ENCODE measurements at places on chromosomes 1 and 21.

DNA sequence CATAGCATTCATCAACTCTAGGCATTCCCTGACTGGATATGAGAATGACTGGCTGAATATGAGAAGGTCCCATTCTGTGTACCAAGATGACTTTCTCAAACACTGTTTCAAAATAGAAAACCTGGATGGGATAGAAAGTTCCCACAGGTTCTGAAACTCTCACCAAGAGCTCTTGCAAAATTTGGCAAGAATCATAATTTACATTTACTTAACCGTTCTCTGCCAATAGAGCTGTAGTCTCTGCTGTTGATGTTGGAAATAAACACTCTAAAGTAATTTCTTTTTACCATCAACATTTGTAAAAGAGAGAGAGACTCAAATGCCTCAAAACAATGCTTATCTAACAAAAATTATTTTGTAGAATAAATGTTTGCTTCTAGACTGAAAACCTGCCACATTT lies 221.1 kb downstream of the LMO4 start:
- no peak for DNase-seq

GRCh38 chr1:100699744-100700143 lies 19.8 kb upstream of the VCAM1 start:
- no peak for DNase-seq

DNA sequence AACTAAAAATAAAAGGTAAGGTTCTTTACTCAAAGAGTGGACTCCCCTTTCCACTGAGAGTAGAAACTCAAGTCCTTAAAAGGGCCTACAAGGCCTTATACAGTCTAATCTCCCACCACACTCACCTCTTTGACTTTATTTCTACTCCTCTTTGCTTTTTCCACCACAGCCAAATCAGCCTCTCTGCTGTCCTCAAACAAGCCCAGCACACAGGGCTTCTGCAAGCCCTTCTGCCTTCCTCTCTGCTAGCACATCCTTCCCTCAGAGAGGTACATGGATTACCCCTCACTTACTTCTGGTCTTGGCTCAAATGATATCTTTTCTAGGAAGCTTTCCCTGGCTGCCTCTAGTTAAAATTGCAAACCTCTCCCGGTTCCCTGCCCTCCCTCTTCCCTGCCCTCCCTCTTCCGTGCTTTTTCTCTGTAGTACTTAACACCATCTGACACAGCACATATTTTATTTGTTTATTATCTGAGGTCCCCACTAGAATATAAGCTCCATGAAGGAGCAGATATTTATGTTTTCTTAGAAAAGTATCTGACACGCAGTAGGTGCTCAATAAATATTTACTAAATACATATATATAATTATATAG lies 1.7 kb downstream of the LYST start:
- no peak for DNase-seq

GRCh38 chr1:60068393-60069045 lies 5.1 kb downstream of the C1orf87 start:
- DNase-seq, result no peak

DNA sequence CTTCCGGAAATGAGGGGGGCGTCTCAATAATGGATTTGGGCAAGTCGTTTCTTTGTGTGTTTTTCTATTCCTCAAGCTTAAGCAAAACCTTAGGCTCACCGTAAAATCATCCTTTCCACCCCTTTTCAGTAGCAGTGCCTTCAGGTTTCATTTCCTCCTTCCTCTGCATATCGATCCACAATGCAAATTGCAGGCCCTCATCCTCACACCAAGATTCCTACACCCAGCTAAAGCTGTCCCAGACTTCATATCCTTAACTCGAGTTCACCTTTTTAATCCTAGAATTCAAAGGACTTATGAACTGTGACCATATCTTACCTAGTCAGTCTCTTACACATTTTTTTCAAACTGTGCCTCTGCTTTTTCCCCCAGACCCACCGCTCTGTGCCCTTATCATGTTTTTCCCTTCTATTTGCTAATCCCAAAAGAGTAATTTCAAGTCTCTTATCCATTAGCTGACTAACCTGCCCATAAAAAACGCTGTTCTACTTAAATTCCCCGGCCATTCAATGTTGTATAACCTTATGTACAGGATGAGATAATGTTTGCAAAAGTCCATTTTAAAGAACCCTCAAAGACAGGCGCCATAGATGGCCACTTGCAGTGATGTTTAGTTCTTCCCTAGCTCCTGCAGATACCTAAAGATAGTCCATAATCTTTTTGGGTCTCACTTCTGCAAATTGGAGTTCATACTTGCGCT lies 1.5 kb downstream of the AKIRIN1 start:
- DNase-seq, result no peak

- no peak for DNase-seq
Observed at GRCh38 chr1:77407738-77408375, 126.0 kb downstream of the AK5 start.

- DNase-seq, result no peak
Observed at GRCh38 chr1:155884031-155884960, 24.9 kb downstream of the SYT11 start.

GRCh38 chr1:89563957-89564604 lies 39.5 kb downstream of the LRRC8B start:
- no peak for DNase-seq

DNA sequence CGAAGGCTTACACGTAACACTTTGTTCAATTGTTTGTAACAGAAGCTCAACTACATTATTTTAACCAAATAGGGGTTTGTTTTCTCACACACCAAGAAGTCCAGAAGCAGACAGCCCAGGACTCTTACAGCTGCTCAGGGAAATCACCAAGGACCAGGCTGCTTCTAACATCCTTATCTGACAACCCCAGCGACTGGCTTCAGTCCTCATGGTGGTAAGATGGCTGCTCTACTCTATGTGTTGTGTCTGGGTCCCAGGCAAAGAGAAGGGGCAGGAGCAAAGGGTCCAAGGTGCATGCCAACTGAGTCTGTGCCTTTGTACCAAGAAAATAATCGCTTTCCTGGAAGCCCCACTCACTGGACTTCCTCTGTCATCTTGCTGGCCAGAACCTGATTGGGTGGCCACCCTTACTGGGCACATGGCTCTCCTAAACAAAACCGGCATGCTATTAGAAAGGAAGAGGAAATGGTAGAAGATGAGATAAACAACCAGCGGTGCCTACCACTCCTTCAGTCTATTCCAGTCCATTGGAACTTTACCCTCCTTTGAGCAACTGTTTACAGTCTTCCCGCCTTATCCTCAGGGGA lies 34.1 kb upstream of the LRRC8D start:
- no peak for DNase-seq

DNA sequence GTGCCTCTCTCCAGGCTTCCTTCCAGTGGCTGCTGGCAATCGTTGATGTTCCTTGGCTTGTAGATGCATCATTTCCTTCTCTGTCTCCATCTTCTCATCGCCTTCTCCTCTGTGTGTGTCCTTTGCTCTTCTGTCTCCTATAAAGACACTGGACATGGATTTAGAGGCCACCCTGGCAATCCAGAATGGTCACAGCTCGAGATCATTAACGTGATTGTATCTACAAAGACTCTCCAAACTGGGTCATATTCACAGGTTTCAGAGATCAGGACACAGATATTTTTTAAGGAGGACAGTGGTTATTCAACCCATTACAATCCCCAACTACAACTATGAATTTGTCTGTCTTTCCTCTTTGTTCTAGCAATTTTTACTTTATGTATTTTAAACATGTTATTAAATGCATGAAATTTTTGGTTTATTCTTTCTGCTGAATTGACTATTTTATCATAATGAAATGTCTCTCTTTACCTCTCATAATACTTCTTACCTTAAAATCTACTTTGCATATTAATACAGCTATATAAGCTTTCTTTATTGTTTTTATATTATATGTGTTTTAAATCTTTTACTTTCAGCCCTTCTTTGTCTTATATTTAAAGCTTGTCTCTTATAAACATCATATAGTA lies 22.8 kb downstream of the CR1 start:
- no peak for DNase-seq

DNA sequence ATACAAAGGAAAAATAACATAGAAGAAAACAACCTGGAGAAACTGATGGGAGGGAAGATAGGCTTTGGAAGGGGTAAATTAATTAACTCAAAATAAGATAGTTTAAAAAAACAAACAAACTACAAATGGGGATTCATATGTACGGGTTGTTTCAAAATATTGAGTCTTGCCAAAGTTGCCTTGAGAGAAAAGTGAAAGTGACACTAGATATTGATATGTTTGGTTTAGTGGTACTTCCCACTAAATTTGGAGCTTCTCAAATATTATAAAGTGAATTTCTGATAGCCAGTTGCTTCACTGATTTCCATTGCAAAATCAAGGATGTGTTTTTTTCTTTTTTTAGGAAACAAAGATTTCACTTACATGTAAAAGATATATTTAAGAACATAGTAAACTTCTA lies 149.5 kb upstream of the RUNX1 start:
- DNase-seq, result no peak

- no peak for DNase-seq
Observed at GRCh38 chr1:93995837-93996536, 86.8 kb upstream of the GCLM start.

- DNase-seq, result no peak
Observed at GRCh38 chr1:57632401-57632800, 208.5 kb upstream of the DAB1 start.

DNA sequence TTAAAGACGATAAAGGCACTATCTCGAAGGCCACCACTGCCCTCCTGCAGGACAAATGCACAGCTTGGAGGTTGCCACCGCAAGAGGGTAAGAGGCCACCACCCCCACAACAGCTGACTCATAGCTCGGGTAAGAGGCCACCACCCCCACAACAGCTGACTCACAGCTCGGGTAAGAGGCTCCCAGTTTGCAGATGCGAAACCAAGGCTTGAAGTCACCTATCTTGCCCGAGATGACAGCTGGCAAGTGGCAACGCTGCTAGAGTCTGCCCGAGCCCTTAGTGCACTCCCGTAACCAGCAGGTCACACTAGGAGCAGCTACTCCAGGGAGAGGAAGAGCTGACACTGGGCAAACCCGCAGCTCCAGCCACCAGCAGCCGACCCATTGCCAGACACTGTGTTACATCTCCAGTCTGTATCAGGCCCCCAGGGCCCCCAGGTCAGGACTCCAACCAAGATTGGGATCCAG lies 17.1 kb upstream of the SPSB1 start:
- peak; percentile 89 for DNase-seq

GRCh38 chr21:46393451-46393940 lies 65.2 kb upstream of the DIP2A start:
- no peak for DNase-seq

DNA sequence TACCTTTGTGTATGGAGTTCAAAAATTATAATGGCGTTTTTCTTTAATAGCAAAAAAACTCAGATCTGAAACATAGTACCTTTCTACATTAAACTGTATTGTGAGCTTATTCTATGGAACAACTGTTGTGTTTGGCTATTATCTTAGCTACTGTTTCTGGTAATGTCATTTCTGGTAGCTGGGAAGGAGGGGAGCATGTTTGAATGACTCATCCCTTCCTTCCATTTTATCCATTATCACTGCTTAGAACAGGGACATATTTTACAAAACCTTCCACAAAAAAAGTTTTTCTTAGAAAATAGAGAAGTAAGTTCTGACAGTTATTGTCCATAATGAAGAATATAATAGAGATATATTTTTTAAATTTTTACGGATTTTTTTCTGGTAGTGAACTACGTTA lies 128.3 kb downstream of the NRDC start:
- DNase-seq, result no peak

- no peak for DNase-seq
Observed at GRCh38 chr1:34847094-34847493, 12.5 kb downstream of the SMIM12 start.

GRCh38 chr1:108533351-108534083 lies 26.4 kb upstream of the EEIG2 start:
- no peak for DNase-seq

GRCh38 chr1:94228640-94229375 lies 8.6 kb downstream of the ARHGAP29 start:
- DNase-seq, result no peak

DNA sequence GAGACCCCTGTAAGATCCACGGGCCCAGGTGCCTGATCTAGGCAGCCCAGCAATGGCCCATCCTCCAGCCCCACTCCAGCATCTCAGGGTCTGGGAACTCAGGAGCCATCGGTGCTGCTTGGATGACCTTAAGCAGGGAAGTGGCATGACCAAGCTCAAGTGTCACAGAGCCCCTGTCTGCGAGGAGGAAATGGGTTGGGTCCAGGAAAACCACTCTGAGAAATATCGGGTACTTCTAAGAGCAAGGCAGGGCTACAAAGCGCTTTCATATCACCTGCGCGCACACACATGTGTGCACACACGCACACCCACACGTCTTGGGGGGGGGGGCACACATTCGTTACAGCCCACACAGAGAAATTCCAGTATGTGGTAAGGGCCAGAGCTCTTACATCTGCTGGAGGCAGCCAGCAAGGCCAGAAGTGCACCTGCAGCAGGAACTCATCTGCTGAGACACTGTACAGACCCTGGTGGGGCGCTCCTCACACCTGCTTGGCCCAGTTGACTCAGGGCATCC lies 32.6 kb upstream of the SPOCD1 start:
- DNase-seq, result no peak

GRCh38 chr1:231828182-231828920 lies 201.8 kb downstream of the DISC1 start:
- DNase-seq, result no peak

DNA sequence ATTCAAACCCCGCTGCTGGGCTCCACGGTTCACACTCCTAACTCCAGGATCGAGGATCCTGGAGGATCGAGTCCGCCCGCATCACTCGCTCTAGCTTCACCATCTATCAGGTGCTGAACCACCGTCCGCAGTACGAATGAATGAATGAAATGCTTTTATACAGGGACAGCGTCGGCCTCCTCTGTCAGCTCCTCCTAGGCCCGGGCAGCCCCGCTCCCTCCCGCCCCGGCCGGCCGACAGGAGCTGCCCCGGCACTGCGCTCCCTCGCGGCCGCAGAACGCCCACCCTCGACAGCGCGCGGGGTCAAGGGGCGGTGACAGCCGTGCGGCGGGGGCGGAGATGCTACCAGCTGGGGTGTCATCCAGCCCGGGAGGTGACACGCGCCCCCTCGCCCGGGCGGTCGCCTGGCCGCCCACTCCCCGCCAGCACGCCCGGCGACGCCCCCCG lies 520 bp downstream of the ZBTB17 start:
- peak; percentile 57 for DNase-seq

DNA sequence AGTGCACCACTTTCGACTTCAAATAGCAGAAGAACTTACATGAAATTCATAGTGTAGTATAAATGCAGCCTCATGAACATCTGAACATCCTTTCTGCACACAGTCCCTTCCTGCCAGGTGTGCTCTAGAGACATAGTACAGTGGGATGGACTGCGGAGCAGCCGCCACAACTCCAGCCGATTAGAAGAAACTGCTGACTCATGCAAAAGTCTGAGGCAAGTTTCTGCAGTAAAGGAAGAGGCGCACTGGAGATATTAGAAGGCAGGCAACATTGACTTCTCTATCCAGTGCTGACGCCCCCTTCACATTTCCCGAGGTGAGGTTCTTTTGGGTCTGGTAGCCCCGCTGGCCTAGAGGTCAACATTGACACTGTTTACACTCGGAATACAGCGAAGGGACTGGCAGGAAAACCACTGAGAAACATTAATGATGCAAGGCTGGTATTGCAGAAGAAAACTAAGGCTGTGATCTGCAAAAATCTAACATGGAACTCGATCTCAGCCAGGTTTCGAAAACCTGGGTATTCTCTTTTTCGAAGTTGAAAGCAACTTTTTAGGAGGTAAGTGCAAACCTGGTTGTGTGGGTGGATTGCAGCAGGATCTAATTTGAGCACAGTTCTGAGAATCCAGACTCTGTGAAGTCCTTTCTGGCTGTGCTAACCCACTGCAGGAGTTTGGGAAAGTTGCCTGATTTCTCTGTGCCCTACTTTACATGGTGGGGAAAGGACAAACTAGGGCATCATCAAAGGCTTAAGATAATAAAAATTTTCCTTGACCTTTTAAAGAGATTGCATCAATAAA lies 90.7 kb downstream of the CDC7 start:
- no peak for DNase-seq
